Fibroblast of skin of scalp (primary cell): ENCODE measurements at places on chromosomes 5 and 9.
A peak's percentile ranks its signal among the peaks of the same experiment; 100 is the strongest.

DNA sequence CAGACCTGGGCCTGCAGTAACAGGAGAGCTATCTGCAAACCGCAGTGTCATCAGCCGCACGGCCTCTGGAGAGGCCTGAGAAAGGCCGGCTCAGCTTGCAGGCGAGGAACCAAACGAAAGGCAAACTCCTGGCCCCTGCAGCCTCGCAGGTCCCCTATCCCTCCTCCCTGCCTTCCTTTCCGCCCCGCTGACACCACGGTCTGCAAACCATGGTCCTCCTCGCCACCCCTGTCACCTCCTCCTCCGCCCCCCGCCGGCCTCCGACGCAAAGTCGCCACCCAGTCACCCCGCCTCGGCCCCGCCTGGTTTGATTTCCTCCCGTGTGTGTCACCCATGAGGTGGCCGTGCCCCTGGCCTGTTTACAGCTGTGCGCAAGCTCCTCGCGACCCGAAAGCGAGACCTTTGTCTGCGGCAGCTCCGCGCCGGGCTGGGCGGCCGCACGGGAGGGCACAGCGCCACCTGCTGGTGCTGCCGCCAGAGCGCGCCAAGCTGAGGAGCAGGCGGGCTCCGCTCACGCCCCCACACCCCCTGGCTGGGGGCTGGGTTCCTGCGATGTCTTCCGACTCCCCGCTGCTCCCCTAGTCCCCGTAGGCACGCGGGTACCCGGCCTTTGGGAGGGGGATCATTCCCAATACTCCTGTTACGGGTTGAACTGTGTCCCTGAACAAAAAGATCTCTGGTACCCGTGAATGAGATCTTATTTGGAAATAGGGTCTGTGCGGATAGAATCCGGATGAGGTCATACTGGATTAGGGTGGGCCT lies 19.4 kb downstream of the GBGT1 start:
- peak; percentile 58 for DNase-seq

DNA sequence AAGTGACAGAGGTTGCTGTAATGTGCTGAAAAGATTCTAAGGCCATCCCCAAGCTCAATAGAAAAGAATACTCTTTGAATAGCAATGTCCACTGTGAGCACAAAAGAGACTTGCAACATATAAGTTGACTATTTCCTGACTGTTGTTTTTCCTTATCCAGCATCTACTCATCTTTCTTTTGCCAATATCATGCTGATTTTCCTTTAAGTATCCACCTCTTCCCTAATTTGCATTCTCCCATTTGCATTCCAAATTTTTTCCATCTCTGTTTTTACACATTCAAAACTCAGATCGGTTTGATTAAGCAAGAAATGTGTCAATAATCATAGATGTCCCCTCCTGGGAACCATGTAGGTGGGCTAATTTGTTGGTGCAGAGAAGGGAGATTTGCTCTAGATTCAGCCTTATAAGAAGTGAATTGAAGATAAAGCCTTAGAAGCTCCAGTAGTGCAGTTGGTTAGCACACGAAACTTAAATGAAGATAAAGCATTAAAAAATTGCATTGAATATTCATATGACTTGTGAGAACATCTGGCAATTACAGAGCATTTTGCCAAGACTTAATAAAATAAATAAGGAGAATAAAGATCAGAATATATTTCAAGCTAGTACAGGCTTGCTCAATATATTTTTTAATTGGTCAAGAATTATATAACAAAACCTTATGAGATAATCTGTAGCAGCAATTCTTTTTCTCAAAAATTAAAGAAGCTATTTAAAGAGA lies 267.6 kb downstream of the TMEM167A start:
- no peak for DNase-seq

- DNase-seq = no peak
Measured at GRCh38 chr5:143533978-143534760, 130.7 kb upstream of the NR3C1 start.

DNA sequence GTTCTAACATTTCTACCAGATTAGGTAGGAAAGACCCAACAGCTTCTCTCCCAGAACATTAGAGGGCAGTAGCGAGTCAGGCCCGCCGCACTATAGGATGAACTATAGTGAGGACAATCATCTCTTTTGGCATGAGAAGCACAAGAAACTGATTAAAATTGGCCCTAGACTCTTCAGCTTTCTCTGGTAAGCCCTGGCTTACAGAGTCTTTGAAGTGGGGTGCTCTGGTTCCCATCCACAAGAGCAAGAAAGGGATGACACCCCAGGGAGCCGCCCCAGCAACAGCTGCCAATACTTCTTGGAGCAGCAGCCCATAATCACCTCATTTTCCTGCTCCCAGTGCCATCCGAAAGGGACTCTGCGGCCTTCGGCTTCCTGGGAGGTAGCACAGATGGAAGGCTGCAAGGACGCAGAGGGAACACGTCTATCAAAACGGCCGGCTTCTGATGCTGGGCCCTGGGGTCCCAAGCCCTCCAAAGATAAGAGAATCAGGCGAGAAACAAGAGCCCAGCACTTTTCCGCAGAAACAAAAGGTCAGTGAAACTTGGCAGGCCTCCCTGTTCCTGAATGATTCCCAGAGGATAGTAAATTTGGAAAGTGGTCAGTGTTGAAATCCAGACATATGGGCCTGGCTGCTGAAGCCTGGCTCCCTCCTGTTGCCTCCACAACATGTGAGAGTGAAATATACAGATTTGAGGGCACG lies 69.3 kb downstream of the HSD17B3 start:
- peak; percentile 60 for DNase-seq

GRCh38 chr9:136012651-136013050 lies 51.5 kb upstream of the UBAC1 start:
- DNase-seq = peak; percentile 23

DNA sequence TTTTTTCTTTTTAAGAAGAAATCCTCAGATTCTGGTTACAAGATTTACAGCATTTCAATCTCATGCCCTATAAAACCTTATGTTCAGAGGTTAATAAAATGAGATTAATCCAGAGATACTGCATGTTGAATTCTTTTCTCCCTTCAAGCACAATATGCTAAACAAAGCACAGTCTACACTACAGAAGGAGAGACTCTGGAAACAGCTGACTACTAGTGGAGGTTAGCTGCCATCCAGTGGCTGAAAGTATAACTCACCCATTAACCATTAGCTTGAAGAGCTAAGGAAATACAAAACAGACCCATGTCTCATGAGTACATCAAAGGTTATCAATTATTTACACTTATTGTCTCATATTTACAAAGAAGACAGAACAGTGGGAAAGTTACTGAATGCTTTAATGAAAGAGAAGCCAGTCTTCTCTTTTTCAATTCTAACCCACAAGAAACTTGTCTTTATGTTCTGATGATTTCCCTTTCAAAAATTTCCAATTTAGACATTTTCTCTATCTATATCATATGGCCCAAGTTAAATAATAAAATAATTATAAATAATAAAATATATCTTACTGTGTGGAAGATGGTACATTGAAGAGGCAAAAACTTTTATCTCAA lies 12.7 kb upstream of the DNAH5 start:
- peak; percentile 60 for DNase-seq

DNA sequence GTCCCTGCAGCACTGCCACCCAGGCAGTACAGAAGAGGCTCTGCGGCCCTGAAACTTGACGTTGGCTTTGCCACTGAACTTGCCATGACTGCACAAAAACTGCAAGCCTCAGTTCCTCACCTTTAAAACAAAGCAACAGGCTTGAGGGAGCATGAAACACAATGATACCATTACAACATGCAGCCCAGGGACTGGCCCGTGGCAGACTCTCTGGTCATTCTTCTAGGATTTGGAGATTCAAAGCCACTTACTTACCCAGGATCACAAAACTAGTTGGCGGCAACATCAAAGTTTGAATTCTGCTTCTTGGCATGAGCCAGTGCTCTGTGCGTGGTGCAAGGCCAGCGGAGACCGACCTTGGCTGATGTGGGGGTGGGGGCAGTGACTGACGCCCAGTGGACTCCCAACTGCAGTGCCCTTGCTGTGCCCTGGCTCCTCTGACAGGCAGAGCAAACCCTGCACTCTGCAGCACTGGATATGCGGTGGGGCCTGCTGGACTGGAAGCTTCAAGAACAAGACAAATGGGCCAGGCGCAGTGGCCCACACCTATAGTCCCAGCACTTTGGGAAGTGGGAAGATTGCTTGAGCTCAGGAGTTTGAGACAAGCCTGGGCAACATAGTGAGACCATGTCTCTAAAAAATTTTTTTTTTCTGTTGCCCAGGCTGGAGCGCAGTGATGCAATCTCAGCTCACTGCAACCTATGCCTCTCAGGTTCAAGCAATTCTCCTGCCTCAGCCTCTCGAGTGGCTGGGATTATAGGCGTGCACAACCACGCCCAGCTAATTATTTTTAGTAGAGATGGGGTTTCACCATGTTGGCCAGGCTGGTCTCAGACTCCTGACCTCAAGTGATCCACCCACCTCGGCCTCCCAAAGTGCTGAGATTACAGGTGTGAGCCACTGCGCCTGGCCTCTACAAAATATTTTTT lies 18.9 kb downstream of the SQSTM1 start:
- DNase-seq = no peak

DNA sequence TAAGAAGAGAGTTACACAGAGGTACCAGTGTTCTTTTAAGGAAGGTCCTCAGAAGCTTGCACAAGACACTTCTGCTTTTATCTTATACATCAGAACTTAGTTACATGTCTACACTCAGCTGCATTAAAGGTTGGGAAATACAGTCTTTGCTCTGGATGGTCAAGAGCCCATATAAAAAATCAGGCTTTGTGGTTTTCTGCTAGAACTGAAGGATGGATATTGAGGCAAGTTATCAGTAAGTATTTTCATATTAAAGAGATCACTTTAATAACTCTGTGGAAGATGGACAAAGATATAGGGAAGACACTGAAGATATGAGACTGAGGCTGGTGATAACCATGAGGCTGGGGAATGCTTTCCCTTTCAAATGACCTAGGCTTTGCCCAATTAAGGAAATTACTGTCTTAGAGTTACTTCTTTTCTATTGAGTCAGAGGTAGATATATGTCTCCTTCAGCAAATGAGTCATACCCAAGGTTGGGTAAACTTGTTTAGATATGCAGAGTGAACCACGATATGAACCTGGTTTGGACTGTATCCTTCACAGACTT lies 87.0 kb upstream of the TNC start:
- peak; percentile 90 for DNase-seq

DNA sequence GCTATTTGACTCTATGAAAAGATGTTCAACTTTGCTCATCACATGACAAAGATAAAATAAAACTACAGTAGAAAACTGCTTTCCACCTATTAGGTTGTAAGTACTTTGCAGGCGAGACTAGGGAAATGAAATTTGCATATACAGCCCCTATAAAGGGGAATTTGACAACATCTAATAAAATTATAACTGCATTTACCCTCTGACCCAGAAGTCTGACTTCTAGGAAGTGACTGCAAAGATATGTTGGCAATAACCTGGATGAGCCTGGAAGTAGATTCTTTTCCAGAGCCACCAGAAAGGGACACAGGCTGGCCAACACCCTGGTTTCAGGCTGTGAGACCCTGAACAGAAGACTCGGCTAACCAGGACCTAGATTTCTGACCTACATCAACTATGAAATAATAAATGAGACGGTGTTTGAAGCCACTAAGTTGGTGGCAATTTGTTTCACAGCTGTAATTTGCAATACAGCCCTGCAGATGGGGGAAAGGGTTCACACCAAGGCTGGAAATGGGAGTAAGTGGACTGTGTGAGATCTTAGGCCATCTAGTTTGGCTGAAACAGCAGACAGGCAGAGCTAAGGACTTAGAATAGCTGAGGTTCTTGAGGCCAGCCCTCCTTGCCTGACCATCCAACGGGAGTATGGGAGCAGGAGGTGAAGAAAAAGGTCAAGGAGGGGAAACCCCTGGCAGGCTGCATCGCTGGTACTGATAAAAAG lies 106.6 kb downstream of the SIL1 start:
- DNase-seq = peak; percentile 12

DNA sequence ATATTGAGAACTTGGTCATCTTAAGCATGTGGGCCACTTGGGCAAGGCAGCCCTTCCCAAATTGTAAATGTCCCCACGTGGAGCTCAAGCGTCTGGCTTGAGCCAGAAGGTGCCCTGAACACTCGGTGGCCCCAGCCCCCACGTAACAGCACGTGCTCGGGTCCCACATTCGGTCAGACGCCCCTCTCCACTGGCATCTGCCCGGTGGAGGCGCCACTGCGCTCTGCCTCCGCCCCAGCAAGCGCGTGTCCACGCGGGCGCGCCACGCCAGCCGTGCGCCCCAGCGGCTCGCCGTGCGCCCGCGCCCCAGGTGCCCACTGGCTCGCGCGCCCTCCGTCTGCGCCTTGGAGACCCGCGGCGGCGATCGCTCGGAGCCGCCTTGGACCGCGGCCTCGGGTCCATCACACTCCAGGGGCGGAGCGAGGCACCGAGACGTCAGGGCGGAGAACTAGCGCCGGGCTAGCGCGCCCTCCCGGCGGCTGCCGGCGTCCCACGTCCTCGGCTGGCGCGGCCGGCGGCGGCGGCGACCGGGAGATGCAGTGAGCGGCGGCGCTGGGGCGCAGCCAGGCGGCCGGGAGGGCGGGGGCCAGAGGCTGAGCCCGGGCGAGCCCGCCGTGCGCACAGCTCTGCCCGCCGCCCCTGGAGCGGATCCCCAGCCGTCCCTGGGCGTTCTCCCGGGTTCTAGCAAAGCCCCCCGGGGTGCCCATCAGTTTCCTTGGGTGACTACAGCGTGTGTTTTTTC lies at the start of gene PALM2AKAP2:
Gene PALM2AKAP2, plus strand, starts transcription at position 488 of the 742 bp plus-strand sequence. CDS start 291 bp downstream, outside the sequence.
- peak; percentile 85 for DNase-seq

- DNase-seq = peak; percentile 77
Measured at GRCh38 chr9:91758491-91758981, 191.5 kb downstream of the ROR2 start.

- no peak for DNase-seq
Measured at GRCh38 chr5:176850371-176851245, 40.2 kb downstream of the UNC5A start.

GRCh38 chr9:134486143-134486591 lies 155.4 kb upstream of the COL5A1 start:
- no peak for DNase-seq

DNA sequence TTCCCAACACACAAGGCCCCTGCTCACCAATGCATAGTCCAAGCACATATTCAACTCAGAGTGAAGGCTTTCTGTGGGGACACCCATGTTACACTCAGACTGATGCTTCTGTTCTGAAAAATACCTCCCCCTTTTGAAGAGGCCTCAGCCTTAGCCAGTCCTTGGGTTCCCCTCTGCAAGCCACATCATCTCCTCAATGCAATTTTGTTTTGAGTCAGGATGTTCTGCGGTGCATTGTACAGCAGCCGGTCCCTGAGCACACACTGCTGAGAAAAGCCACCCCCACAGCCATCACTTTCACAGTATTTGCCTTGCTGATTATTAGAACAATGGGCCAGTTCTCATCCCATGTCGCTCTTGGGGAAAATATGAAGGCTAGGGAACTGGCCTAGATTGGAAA lies 241.2 kb downstream of the FAM114A2 start:
- DNase-seq = no peak

- DNase-seq = no peak
Measured at GRCh38 chr9:38671372-38671731, 48.6 kb downstream of the FAM240B start.

GRCh38 chr9:12882430-12882829 lies 107.6 kb downstream of the LURAP1L start:
- peak; percentile 98 for DNase-seq

DNA sequence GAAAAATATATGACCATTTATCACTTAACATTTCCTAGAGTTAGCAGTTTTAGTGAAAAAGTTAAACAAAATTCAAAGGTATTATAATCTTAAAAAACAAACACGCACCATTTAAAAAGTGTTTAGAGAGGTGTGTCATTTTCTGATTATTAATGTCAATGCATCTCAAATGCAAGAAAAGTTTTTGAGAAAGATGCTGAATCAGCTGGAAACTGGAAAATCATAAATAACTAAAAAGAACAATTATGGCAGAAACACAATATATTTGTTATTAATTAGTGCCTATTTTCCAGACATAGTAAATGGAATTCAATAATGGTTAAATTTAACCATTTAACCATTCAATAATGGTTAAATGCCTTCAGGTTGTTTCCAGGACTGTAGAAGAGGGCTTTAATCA lies 64.9 kb downstream of the RICTOR start:
- no peak for DNase-seq
